Stimulated activated CD8-positive, alpha-beta memory T cell treated with anti-CD3 and anti-CD28 coated beads, Interleukin-7, amount 100 ng/mL, for 24 hours (primary cell): ENCODE measurements at places on chromosomes 16 and 17.

GRCh38 chr17:65393514-65393913 lies 167.9 kb downstream of the AXIN2 start:
- no peak for DNase-seq

DNA sequence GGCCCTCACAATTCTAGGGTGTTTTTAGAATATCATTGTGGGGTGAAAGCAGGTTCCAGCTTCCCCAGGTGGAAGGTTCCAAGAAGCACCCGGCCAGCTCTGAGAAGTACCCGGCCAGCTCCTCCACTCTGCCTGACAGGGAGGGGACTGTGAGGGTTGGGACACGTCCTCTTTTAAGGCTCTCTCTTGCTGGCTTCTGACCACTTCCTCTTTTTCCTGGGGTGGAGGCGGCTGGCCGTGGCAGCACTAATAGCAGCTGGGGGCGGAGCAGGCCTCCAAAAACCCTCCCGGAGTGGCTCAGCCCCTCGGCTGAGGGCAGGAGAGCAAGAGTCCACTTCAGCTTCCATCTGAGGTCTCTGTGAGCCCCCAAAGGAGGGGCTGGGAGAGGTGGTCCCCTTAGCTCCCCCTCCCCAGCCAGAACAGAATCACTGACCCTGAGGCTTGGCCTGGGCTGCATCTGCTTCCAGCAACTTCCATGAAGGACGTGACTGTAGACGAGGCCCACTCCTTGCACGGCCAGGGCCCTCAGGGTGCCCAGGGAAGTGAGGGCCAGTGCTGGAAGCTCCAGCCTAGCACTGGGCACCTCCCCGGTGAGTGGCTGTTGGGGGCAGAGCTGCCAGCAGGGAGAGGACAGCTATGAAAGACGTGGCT lies 26.7 kb upstream of the PLCG2 start:
- DNase-seq, result no peak

DNA sequence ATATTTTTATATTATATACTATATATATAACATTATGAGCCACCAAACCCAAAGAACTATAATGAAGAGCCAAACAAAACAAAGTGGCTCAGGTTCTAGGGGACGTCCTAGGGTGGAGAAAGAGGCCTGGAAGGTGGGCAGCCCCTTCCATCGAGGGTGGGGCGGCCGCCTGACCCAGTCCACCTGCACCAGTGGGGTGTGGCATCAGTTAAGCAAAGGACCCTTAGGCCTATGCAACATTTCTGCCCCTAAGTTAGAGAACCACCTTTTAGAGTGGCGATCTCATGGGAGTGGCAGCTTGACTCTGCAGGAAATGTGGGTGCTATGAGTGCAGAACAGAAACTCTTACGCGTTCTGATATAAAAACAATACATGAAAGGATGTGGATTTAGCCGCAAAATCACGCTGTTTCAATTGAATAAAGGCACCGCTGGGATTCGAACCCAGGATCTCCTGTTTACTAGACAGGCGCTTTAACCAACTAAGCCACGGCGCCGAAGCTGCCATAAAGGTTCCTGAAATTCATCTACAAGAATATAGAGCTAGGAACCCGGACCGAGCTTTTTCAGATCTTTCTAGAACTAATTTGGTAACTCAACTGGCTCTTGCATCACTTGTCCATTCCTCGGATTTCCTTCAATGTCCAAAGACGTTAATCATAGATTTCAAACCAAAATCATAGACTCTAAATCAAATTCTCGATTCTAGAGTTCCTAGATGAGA lies 15.6 kb upstream of the AURKB start:
- DNase-seq, result peak; percentile 54

- no peak for DNase-seq
Measured at GRCh38 chr17:59617156-59617732, 2.5 kb upstream of the CLTC start.

DNA sequence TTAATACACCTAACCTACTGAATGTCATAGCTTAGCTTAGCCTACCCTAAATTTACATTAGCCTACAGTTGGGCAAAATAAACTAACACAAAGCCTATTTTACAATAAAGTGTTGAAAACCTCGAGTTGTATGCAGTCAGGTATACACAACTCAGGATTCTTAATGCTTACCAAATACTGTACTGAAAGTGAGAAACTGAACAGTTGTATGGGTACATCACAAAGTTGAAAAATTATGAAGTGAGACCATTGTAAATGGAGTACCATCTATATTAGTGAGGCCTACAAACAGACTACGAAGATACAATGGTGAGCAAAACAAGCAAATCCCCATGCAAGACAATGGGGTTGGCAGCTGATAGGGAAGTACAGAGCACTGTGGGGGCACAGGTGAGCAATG lies 79.7 kb downstream of the VAT1L start:
- DNase-seq, result no peak

GRCh38 chr17:79006046-79006445 lies 3.5 kb downstream of the CANT1 start:
- no peak for DNase-seq

DNA sequence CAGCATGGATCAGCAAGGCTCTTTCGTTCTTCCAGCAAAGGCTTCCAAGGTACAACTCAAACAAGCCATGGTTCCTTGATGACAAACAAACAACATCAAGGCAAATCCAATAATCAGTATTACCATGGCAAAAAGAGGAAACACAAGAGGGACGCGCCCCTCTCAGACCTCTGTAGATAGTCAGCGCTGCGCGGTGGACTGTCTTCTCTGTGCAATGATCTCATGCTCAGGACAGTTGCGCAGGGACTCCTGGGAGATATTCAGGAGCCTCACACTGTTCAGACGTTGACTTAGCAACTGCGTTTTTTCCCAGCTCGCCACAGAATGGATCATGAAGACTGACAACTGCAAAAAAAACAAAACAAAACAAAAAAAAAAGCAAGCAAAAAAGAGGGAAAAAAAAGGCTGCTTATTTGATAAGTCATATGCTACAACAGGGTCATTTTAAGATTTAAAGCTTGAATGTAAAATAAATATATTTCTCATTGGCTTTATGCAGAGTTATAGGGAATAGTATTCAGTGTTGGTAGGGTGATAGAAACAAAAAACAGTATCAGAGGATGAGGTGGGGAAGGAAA lies 37.1 kb upstream of the ADCY7 start:
- no peak for DNase-seq

- no peak for DNase-seq
Measured at GRCh38 chr16:4679850-4680636, 13.3 kb upstream of the NUDT16L1 start.

DNA sequence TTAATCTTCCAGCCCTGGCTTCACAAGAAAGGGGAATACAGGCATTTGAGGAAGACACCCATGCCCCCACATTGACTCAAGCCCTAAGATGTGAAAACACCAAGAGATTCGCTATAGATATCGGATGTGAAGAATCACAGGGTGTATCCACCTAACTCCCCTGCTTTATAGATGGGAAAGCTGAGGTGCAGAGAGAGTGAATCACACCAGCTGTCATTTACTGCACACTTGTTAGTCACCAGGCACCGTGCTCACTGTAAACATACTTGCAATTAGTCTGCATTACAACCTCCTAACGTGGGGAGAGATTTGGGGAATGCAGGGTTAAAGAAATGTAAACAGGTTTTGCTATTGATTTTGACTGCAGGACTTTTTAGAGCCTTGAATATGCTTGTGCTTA lies 325.5 kb downstream of the C16orf95 start:
- no peak for DNase-seq

DNA sequence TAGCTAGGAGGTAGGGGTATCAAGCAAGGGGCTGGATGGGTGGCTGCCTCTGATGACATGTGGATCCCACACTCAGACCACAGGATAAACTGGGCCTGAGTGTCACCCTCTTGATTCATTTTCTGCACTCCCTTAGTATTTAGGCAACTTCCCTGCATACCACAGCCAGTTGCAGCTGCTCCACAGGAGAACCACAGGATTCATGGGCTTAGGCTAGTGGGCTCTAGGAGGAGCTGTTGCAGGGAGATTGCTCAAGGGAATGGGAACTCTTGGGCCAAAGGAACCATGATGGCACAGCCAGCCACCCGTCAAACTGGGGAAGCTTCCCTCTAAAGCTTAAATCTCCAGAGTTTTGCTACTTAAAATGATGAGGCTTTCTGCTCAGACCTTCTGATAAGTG lies 269.7 kb upstream of the ASIC2 start:
- DNase-seq, result no peak

DNA sequence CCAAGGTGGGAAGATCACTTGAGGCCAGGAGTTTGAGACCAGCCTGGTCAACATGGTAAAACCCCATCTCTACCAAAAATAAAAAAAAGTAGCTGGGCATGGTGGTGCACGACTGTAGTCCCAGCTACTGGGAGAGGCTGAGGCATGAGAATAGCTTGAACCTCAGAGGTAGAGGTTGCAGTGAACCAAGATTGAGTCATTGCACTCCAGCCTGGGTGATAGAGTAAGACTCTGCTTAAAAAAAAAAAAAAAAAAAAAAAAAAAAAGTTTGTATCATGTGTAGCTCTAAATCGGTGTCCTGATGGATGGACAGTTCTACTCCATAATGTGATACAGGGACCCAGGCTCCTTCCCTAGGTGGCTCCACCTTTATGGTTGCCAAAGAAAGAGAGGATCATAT lies 497.1 kb upstream of the RBFOX1 start:
- no peak for DNase-seq

DNA sequence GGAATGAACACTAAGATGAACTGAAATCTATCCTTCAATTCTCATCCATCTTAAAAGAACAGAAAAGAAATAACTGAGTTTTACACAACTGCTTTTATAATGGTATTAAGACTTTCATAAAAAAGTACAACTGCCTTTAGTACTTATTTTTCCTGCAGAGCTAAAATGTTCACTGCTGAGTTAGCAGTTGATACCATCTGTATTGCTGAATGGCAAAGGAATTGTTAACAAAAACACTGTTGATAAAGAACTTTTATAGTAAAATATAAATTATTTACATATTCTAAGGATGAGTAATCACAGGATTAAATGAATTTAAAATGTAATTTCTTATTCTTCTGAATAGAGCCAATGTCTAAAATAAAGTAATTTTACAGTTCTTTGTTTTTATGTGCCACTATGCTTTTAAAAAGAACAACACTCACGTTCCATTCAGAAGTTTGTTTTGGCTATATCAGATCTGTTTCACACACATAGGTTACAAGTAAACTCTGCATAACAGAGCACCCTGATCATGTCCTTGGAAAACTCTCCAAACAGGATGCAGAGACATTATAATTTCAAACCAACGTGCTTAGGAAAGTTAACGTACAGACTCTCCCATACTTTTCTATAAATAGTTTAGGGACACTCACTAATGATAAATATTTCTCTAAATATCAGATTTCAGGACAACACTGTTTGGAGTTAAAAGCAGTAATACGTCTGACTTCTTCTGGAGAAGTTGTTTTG lies 151.1 kb downstream of the ITFG1 start:
- DNase-seq, result no peak

DNA sequence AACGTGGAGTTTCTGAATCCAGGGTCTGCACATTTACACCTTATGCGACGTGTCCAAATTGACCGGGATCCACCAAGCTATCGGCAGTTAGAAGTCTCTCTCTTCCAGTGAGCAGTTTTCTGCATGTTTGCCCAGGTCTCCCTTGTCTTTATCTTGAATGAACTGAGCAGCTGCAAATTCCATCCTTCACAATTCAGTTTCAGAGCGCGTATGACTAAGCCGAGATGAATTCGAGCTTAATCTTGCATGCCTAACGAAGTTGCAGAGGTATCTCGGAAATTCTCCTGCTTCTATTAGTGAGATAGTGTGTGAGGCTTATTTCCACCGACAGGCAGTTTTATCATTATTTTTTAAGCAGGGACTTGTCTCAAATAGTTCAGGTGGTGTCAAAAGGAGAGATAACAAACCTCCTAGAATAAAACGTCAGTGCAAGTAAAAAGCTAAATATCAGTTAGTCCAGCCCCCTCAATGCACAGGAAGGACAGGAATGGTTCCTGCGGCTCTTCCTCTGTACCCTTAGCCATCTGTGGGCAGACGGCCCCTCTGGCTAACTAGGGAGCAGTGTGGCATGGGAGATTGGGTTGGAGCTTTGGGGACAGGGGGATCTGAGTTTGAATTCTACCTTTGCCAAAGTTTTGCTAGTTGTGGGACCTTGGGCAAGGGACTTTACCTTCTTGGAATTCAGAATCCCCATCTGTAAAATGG lies 93.0 kb upstream of the GPR139 start:
- DNase-seq, result no peak

- DNase-seq, result no peak
Measured at GRCh38 chr17:1002771-1003555, 6.0 kb downstream of the TIMM22 start.

DNA sequence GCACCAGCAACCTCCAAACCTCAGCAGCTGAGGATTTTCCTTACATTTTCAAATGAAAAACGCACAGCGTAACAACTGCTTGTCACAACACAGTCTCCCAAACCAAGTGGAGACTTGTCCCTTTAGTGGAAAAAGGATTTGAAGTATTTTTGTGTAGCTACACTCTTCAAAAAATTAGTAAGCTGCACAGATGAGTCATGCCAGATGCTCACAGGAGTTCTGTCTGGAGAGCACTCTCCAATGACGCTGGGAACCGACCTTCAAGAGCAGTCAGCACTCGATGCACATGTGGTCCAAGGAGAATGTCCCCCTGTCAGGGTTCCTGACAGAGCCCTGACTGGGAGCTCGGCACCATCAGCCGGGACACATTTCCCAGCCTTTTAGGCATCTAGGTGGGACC lies 39.8 kb downstream of the MAP1LC3B start:
- DNase-seq, result no peak

- DNase-seq, result no peak
Measured at GRCh38 chr17:35046740-35047283, 16.7 kb downstream of the RFFL start.

GRCh38 chr17:40495140-40495539 lies 6.3 kb downstream of the TNS4 start:
- DNase-seq, result no peak

DNA sequence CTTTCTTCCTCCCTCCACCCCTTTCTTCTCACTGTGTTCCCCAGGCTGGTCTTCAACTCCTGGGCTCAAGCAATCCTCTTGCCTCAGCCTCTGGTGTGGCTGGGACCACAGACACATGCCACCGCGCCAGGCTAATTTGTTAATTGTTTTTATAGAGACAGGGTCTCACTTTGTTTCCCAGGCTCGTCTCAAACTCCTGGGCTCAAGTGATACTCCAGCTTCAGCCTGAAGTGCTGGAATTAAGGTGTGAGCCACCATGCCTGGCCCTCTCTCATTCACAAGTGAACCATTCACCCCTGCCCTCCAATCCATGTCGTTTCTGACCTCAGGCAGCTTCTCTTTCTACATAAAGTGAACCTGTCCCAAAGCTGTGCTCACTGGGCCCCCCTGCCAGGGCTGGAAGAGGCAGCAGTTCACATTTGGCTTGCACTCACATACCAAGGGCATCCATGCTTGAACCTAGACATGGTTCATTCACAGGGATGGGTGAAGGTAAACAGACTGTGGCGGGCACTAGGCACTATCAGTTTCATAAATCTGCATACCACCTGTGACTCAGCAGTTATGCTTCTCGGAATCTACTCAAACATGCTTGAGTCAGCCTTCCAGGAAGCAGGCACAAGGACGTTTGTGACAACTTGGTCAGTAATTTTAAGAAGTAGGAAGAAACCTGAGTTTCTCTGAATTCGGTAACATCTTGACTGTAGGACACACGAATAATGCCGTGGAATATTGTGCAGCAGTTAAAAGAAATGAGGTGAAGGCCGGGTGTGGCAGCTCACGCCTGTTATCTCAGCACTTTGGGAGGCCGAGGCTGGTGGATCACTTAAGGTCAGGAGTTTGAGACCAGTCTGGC lies 6.0 kb upstream of the RNF213 start:
- DNase-seq, result no peak

- no peak for DNase-seq
Measured at GRCh38 chr17:3531266-3532101, 26.1 kb downstream of the TRPV3 start.

- no peak for DNase-seq
Measured at GRCh38 chr16:777826-778225, 10.4 kb downstream of the RPUSD1 start.
